Stimulated activated CD4-positive, alpha-beta T cell treated with anti-CD3 and anti-CD28 coated beads, Interleukin-12 subunit alpha, Interleukin-12 subunit beta, amount 100 ng/mL, for 48 hours (primary cell): ENCODE measurements at places on chromosomes 2 and 18.

- no peak for DNase-seq
These were observed 34.6 kb upstream of the TMEM17 start for GRCh38 chr2:62540408-62541168.

DNA sequence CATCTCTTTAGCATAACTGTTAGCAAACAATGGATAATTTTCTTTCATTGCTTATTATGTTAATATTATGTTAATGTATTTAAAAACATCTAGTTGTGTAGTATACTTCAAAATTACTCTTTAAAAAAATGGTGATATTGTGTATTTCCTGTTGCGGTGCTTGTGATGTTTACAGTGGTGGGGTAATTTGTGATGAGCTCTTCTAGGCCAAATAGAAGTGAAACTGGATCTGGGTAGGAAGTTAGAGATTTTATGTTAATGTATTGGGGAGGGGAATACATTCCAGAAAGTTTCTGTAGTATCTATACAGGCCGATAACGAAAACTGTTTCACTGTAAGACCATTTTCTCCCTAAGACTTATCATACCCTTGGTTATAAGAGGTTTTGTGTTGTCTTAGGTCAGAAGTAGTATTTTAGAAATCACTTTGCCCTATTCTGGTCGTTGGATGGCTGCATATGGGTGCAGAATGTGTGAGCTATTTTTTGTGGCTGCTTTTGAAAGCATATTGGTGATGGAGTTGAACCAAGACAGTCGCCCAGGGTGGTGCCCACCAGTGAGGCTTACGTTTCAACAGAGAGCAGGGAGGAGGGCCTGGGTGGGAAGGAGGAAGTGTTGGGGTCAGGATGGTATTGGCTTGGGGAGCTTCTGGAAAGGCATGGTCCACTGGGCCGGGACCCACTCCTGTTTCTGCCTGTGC lies 5.8 kb downstream of the TSHZ1 start:
- no peak for DNase-seq

DNA sequence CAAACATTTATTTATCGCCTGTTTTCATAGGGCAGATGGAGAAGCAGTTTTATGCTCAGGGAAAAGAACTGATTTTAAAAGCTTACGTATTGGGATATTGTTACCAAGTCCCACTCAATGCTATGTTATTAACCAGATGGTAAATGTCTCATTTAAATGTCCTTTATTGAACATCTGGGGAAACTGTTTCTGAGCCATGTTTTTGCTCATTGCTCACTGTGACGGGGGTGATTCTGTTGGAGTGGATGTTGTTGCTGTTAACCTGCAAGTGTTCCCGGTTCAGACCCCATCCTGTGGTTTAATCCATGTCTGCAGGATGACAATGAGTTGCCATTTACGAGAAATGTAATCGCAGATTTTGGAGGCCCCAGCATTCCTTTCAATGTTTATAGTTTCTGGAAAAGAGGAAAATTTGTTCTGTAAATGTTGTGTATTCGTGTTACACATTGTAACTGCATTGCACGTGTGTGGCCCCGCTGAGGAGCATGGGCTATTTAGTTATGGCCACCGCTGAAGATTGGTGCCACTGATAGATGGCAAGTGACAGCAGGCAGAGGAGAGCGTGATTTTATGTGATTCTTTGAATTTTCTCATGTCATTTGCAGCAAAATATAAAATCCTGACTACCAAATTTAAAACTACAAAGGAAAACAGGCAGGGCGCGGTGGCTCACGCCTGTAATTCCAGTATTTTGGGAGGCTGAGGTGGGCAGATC lies 174.8 kb upstream of the COPS8 start:
- DNase-seq: no peak

DNA sequence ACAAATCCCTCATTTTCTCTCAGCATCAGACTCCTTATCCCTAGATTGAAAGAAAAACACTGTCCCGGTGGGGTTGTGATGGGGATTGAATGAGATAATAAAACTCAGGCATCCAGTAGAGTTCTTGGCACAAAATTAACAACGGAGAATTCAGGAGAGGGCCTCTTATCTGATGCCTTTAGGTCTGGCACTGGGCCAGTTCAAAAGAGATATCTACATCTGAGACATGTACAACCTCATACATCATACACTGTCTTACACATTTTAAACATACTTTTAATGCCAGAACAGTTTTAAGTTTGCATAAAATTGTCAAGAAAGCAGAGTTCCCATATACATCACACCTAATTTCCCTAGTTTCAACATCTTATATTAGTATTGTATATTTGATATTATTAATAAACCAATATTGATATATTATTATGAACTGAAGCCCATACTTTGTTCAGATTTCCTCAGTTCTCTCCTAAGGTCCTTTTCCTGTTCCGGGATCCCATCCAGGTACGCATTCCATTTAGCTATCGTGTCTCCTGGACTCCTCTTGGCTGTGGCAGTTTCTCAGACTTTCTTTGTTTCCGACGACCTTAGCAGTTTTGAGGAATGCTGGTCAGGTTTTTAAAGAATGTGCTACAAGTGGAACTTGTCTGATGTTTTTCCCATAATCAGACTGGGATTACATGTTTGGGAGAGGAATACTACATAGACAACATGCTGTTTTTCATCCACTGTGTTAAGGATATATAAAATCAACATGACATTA lies 27.8 kb downstream of the NXPH2 start:
- no peak for DNase-seq

- DNase-seq: no peak
These were observed 103.3 kb downstream of the MEP1B start for GRCh38 chr18:32293107-32293506.

DNA sequence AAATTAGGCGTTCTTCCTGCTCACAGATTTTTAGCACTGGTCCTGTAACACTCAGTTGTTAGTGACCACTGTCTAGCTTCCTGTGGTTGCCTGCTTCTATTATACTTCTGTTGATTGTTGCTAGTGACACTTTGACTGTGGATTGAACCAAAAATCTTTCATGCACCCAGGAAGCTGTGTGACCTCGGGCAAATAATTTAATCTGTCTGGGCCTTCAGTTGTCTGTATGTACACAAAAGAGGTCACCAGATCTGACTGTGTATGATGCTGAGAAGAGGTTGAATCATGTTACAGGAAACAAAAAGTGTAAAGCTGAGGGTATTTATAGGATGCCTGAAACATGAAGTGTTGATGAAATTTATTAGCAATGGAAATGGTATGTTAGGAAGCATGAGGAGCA lies 12.7 kb downstream of the ICOS start:
- no peak for DNase-seq

GRCh38 chr2:23198316-23199114 lies 186.5 kb upstream of the KLHL29 start:
- no peak for DNase-seq

- DNase-seq: no peak
These were observed 89.9 kb downstream of the PTPRM start for GRCh38 chr18:7657050-7657449.

DNA sequence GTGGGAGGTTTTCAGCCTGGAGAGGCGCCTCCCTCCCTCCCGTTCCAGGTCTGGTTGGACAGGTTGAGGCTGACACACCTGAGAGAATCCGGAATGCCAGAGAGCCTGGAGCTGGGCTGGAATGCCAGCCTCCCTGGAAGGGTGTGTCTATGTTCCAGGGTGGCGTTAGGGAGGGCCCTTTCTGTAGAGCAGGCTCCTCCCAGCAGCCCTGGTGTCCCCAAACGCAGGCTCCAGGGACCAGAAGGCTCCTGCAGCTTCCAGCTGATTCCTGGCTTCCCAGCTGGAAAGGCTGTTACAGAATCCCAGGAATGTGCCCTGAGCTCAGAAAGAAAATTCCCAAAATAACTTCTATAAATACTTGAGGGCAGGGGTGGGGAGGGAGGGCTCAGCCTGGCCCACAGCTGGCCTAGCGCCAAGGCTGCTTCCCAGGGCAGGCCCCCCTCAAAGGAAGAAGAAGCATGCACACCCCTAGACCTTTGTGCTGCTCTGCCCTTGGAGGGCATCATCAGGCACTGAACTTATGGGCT lies 85.4 kb downstream of the STPG4 start:
- no peak for DNase-seq

DNA sequence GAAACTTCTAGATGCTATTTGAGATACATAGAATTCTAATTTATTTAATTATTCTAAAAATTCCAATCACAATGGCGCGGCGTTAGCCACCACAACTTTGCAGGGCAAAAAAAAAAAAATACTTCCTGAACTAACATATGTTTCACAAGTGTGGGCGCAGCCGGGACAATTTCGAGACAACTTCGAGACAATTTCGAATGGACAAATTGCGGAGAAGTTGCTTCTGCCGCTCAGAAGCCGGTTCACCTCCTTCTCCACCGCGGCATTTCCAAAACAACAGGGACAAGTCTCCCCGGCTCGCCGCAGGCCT lies 842 bp downstream of the PAX3 start:
- DNase-seq: no peak

GRCh38 chr2:236944561-236944960 lies 141.1 kb upstream of the COPS8 start:
- no peak for DNase-seq

GRCh38 chr18:55927831-55928230 lies 339.8 kb upstream of the TCF4 start:
- no peak for DNase-seq

DNA sequence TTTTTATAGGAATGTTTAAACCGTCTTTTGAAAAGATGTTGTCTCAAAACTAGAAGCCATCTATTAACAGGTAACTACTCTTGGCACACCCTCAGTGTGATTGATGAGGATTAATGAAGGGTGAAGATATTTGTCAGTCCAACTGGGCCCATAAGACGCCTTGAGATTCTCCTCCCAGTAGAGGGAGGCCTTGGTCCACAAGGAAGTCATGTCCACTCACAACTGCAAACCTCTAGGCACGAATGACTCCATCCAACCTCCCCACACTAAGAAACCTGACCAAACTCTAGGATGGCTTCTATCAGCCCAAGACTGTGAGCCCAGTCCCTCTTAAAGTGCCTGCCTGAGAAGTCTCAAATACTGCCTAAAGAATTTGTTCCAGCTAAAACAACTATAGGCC lies 19.2 kb upstream of the GRP start:
- no peak for DNase-seq

DNA sequence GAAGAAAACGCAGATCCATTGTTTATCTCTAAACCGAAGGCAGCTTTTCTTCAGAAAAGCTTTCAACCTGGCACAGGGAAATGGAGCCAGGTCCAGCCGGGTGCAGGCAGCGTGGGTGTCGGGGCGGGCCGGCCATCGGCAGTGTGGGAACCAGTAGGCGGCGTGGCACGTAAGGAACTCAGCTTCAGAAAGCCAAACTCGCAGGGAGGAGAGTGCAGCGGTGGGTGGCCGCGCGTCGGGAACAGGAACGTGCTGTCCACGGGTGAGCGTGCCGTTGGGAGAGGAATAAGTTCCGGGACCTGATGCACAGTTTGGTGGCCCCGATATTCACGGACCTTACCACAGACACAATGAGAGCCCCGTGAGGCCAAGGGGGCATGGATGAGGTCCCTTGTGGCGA lies 270.4 kb downstream of the TWIST2 start:
- DNase-seq: no peak

DNA sequence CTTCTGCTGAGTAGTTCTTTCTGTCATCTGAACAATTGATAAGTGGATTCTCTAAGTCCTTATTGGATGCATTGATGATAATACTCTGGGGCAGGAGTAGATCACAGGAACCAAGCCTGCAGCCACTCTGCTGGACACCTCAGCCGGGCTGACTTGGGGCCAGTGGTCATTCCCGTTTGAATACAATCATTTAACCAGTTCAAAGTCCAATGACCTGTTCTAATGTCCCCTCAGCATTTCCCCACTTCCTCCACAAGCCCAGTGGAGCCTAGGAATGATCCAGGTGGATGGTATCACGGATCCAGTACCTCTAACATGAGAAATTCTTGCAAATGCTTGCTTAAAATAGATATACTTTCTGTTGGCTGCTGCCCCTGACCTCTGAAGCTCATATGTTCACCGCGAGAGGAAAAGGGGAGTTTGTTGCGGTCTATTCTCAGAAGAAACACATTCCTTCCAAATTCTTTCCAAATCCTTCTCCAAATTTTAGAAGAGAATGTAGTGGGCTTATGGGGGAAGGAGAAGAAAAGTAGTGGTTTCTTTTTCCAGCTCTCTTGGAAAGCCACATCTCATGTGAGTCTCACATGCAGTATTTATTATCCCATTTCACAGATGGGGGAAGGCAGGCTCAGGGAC lies 170.9 kb downstream of the INHBB start:
- no peak for DNase-seq

DNA sequence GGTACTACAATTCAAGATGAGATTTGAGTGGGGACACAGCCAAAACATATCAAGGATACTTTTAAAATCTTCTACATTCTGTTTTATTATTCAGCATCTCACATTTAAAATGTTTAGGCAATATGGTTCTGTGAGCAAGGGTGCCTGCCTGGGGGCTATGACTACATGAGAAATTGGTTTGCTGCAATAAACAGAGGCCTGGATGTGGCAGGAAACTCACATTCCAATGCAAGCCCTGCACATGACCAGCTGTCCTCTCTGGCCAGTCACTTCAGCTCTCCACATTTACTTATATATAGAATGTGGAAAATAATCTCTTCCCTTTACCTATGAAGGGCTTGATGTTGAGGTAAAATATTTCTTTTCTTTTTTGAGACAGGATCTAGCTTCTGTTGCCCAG lies 193.4 kb downstream of the LRRTM1 start:
- no peak for DNase-seq

- DNase-seq: no peak
These were observed 46.2 kb downstream of the PKP4 start for GRCh38 chr2:158502974-158503373.
